Activated T-helper 2 cell treated with anti-CD3 and anti-CD28 coated beads, Interferon-gamma antibody, Interleukin-2, Interleukin-4, amounts not matched to agents 10 μg/mL and 5 μg/mL and 100 μg/mL, durations not matched to agents 14 hours and 24 hours and 36 hours (primary cell): ENCODE measurements at places on chromosomes 11 and 22.

- H3K27ac ChIP-seq, result no peak overlapping the region
- no peaks in the 10 kb centered on the region for H3K36me3 ChIP-seq
- H3K27me3 ChIP-seq, result no peaks in the 10 kb centered on the region
- no peaks in the 10 kb centered on the region for H3K4me1 ChIP-seq
- no peak for DNase-seq
Measured at GRCh38 chr11:131866535-131867400, 496.4 kb downstream of the NTM start.

GRCh38 chr11:110098645-110099044, 5.5 kb downstream of the ZC3H12C start:
- H3K36me3 ChIP-seq, result peaks cover 50% of the 10 kb centered on the region
- H3K27me3 ChIP-seq, result peaks cover 20% of the 10 kb centered on the region
- peaks cover 29% of the 10 kb centered on the region for H3K4me1 ChIP-seq
- no peak for DNase-seq
- no peak overlapping the region for H3K4me3 ChIP-seq
- no peak overlapping the region for H3K27ac ChIP-seq

DNA sequence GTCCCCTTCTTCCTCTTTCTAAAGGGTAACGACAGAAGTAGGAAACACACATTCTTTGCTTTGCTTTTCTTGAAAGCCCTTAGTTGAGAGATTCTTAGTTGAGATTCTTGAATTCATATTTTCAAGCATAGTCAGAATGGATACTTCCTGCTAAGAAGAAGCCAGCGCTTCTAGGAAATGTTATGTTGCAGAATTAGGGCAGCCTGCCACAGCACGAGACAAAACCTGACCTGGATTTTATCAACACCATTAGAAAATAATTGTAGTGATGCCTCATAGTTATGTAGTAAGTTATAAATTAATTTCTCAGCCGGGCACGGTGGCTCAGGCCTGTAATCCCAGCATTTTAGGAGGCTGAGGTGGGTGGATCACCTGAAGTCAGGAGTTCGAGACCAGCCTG, 37.9 kb upstream of the NUP160 start:
- H3K36me3 ChIP-seq, result no peaks in the 10 kb centered on the region

- H3K27me3 ChIP-seq, result peaks cover 7% of the 10 kb centered on the region
- no peaks in the 10 kb centered on the region for H3K36me3 ChIP-seq
- H3K4me1 ChIP-seq, result no peaks in the 10 kb centered on the region
- H3K4me3 ChIP-seq, result no peak overlapping the region
- H3K27ac ChIP-seq, result no peak overlapping the region
Measured at GRCh38 chr11:107962181-107962580, 33.9 kb downstream of the RAB39A start.

- no peak overlapping the region for H3K4me3 ChIP-seq
- H3K36me3 ChIP-seq, result no peaks in the 10 kb centered on the region
- no peak overlapping the region for H3K27ac ChIP-seq
- no peak for DNase-seq
- H3K4me1 ChIP-seq, result no peaks in the 10 kb centered on the region
- H3K27me3 ChIP-seq, result peaks cover 23% of the 10 kb centered on the region
Measured at GRCh38 chr11:75715688-75716087, 1.9 kb upstream of the MOGAT2 start.

DNA sequence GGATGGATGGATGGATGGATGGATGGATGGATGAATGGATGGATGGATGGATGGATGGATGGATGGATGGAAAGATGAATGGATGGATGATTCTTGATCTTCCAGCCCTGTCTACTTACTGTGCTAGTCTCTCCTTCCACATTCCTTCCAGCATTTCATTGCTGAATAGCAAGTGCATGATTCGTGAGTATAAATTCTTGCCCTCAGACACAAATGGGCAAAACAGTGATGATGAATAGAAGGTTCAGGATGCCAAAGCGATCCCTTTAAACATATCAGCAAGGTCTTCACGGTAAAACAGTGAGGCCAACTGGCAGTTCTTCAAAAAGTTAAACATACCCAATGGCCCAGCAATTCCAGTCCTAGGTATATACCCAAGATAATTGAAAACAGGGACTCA, 400.2 kb downstream of the MN1 start:
- no peak for DNase-seq
- no peak overlapping the region for H3K4me3 ChIP-seq
- H3K4me1 ChIP-seq, result no peaks in the 10 kb centered on the region
- H3K27ac ChIP-seq, result no peak overlapping the region
- no peaks in the 10 kb centered on the region for H3K36me3 ChIP-seq

DNA sequence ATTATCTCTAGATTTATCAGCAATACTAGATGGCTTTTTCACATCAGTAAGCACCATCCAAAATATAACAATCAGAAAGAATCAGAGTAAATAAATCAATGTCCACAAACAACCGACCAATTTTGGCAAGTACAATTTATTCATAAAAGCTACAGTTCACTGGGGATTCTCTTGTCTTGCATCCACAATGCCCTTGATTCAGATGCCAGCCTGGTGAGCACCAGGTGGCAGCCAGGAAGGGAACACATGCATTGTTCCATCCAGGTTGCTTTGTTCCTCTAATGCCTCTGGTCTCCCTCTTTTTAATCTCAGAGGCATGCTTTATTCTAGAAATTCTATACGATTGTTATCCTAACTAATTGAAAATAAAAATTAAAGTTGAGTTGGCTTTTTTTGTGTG, 242.1 kb upstream of the KIRREL3 start:
- no peak overlapping the region for H3K4me3 ChIP-seq
- H3K27me3 ChIP-seq, result no peaks in the 10 kb centered on the region
- no peak for DNase-seq
- no peaks in the 10 kb centered on the region for H3K36me3 ChIP-seq
- H3K27ac ChIP-seq, result no peak overlapping the region

DNA sequence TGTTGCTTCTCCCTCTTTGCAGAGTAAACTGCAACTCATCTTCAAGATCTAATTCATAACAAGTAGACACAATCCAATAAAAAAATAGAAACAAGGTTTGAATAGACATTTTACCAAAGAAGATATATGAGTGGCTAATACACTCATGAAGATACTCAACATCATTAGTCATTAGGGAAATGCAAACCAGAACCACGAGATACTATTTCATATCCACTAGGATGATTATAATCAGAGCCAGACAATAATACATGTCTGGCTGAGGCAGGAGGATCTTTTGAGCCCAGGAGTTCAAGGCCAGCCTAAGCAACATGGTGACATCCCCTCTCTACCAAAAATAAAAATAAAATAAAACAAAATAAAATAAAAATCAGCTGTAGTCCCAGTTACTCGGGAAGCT, 85.0 kb downstream of the ATG16L2 start:
- peaks cover 4% of the 10 kb centered on the region for H3K36me3 ChIP-seq
- H3K4me3 ChIP-seq, result no peak overlapping the region
- DNase-seq, result no peak
- no peaks in the 10 kb centered on the region for H3K4me1 ChIP-seq
- H3K27ac ChIP-seq, result no peak overlapping the region

- DNase-seq, result no peak
- peaks cover 96% of the 10 kb centered on the region for H3K36me3 ChIP-seq
- H3K27me3 ChIP-seq, result no peaks in the 10 kb centered on the region
- no peak overlapping the region for H3K27ac ChIP-seq
- H3K4me1 ChIP-seq, result peaks cover 48% of the 10 kb centered on the region
- no peak overlapping the region for H3K4me3 ChIP-seq
Measured at GRCh38 chr11:128458321-128458720, 129.0 kb downstream of the ETS1 start.
